ENCODE measurements at places on chromosomes 13 and 19.

DNA sequence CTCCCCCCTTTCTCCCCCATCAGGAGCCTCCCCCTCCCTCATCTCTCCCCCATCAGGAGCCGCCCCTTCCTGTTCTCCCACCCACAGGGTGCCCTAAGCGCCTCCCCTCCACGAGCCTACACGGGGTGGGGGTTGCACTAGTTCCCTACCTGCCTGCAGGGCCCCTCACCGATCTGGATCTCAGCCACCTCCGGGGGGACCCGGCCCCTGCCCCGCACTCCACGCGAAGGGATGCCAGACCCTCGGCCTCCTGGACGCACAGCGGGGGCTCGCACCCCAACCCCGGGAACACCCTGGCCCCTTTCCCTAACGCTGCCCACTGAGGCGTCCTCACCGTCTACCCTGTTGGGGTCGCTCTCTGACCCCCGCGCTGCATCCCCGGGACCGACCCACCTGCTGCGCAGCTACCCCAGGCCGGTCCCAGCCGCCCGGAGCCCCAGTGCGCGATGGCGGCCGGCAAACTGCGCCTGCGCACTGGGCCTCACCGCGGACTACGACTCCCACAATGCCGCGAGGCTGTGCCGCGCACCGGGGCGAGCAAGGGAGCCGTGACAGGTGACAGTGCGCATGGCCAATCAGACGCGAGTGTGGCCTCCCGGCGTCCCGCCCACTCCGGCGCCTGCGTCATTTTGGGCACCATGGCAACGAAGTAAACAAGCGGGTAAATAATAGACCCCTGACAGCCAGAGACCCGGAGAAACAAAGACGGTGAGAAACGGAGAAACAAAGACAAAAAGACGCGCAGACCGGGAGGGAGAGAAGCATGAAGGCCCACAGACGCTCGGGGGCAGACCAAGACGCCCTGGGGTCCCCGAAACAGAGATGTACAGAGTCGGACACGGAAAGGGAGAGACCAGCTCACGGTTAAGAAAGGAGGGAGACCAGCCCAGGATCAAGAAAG is at the start of gene ZSCAN18:
Gene ZSCAN18, minus strand, starts transcription at position 451 of the 901 bp plus-strand sequence. CDS start 7,964 bp downstream, outside the sequence.
- DNase-seq: peak; percentile 94

- DNase-seq: no peak
Measured at GRCh38 chr13:84567848-84568247, 685.6 kb upstream of the SLITRK1 start.

- DNase-seq: no peak
Measured at GRCh38 chr13:77599351-77599750, 63.8 kb downstream of the SCEL start.

- no peak for DNase-seq
Measured at GRCh38 chr13:45851171-45851921, at the start of gene SIAH3. TSS of gene SIAH3 (minus strand) at chr13:45851753. CDS start at chr13:45851629, 124 bp downstream.

GRCh38 chr19:33329736-33330135 is 27.4 kb upstream of the CEBPA start:
- DNase-seq: no peak

- DNase-seq: no peak
Measured at GRCh38 chr19:4577020-4577782, 17.7 kb upstream of the SEMA6B start.

- no peak for DNase-seq
Measured at GRCh38 chr13:27274631-27275030, 4.0 kb downstream of the RASL11A start.

DNA sequence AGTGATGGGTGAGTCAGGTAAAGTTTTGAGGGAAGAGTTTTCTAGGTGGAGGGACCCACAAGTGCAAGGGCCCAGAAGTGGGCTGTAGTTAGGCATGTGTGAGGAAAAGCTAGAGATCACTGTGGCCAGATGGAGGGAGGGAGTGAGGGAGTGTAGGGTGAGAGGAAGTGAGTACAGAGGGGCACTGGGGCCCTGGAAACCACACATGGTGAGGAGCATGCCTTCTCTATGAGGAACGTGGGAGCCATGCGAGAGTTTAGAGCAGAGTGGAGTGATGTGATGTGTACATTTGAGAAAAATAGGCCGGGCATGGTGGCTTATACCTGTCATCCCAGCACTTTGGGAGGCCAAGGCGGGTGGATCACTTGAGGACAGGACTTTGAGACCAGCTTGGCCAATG is 14.7 kb upstream of the SHKBP1 start:
- DNase-seq: no peak

DNA sequence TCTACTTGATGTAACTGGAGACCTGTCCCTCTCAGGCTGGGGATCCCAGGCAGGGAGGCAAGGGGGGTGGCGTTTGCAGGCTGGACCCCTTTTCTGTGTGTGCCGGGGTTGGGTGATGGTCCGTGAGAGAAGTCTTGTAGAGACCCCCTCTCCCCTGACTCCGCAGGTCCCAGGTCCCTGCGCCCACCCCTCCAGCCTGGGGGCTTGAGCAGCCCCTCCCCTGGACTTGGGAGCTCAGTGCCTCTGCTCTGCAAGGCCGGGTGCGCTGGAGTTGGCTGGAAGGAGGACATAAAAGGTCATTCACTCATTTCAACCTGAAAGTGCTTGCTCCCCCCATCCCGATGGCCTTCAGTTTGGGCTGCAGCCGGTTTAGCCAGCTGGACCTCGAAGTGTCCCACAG is 89.5 kb downstream of the SLC7A1 start:
- no peak for DNase-seq

DNA sequence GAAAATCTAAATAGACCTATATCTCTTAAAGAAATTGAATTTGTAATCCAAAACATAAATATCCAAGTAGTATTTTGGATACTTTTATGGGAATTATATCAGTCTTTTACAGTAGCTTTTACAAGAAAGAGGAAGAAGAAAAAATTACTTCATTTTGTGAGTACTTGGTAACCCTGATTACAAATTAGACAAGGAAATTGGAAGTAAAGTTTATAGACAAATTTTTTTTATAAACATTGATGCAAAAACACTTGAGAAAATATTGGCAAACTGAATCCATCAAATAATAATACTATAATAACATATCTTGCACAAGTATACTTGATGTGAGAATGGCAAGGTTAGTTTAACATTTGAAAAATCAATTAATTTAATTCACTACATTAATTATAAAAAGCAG is 954.1 kb upstream of the MIR17HG start:
- DNase-seq: no peak

DNA sequence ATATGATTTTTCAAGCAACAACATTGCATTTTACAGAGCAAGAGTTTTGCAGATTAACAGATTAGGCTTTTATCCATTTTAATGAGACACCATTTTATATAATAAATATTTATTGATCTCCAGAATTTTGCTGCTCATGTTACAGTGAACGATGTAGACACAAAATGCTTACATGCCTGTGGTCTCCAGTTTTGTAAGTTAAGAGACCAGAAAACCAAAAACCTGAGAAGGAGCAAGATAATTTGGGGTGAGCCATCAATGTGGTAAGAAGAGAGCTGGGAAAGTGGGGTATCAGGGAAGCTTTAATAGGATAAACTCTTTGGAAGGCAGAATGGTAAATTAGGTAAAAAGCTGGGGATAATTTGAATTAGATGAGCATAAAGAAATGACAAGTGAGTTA is 2100.5 kb upstream of the PCDH20 start:
- no peak for DNase-seq

DNA sequence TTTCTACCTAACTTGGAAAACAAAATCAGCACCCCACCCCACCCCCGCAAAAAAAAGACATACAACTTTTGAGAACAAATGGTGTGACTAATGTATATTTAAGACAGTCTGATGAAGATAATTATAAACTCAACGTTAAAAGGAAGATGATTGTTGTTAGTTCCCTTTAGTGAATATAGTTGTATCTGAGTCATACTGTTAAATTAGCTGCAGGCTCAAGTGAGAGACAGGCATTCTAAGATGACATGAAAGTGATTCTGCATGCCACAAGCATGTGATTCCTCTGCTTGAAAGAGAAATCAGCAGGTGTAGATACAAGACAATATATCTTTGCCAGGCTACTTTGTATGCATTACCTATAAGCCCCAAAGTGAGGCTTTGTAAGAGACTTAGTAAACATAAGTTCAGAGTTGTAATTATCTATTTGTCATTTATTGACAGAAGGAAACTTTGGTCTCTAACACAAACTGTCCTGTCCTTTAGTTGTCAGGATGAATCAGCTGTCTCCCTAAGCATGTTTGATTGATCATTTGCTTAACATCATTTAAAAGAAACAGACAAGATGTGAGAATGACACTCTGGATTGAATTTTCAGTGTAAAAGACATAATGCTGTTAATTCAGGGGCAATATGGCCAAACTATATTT is 319.4 kb upstream of the HTR2A start:
- DNase-seq: no peak

- no peak for DNase-seq
Measured at GRCh38 chr13:34356686-34357434, 538.9 kb downstream of the RFC3 start.

- DNase-seq: no peak
Measured at GRCh38 chr19:18843960-18844359, 12.2 kb downstream of the UPF1 start.

- no peak for DNase-seq
Measured at GRCh38 chr13:34070544-34071303, 252.8 kb downstream of the RFC3 start.

- DNase-seq: no peak
Measured at GRCh38 chr13:110308656-110309359, 1.7 kb downstream of the COL4A2 start.

- DNase-seq: no peak
Measured at GRCh38 chr19:14510311-14511228, 7.6 kb downstream of the DNAJB1 start.

DNA sequence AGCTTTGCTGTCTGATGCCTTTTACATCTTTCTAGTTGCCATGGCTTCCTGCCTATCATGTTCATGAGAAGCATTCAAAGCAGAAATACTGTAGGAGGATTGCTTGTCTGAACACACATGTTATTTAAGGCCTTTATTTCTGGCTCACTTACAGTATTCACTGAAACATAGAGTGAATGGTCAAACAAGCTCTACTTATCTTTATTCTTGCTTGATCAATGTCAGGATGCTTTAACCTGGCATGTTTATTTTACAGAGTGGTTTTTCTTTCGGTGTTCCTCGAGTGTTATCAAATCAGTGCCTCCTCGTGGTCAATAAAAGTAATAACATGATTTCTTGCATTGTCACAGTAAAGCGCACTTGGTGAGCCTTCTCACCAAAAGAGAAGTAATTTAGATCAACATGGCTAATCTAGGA is 73.5 kb upstream of the PCDH17 start:
- DNase-seq: no peak

- no peak for DNase-seq
Measured at GRCh38 chr19:9008667-9009066, 1.5 kb downstream of the MUC16 start.

DNA sequence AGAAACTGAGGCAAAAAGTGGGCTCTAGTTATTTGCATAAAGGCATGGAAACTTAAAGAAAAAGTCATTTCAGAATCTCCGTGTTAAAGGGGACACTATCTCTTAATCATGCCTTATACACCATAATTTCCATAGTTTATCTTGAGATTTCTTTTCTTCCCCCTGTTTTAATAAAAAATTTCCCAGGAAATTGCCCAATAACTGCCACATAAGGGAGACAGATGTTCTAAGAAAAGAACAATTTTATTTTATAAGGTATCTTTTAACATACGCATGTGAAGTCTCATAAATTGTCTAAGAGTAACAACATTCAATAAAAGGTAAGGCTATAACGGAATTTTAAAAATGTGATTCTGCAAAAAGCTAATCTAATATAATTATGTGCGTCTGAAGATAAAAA is 371.3 kb downstream of the IRS2 start:
- DNase-seq: no peak

- DNase-seq: no peak
Measured at GRCh38 chr13:110978390-110978789, 63.5 kb upstream of the ANKRD10 start.

- DNase-seq: no peak
Measured at GRCh38 chr19:31535691-31536460, 186.6 kb upstream of the TSHZ3 start.

GRCh38 chr19:2556221-2557092 is 80.5 kb downstream of the GADD45B start:
- DNase-seq: no peak

DNA sequence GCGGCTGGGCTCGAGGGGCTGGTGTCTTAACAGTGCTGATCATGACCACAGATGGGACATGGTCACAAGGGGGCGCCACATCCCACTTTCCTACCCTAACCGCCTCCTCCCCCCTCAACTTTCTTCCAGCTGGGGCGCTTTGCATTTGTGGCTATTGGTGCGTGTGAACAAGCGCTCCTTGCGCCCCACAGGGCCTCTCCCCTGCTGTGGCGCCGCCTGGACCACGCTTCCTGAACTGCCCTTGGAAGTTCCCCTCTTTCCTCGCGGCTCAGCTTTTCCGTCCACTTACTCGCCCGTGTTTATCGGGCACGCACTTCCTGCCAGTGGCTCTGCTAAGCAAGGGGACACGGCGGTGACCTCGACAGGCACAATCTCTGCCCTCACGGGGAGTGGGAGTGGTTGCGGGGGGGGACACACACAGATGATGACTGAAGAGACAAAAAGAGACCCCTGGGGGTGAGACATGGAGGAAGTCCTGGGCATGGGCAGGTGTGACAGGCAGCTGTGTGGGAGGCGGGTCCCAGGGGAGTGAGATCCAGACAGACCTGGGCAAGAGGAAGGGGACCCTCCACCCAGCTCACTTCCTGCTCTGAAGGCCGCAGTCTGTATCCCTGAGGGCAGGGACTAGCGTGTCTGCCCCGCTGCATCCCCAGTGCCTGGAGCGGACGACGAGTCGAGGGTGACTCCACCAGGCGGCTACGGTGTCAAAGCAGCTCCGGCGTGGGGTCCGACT is 40.3 kb downstream of the ZNF787 start:
- DNase-seq: peak; percentile 52

- no peak for DNase-seq
Measured at GRCh38 chr19:48609571-48610108, 3.1 kb downstream of the SPACA4 start.

- no peak for DNase-seq
Measured at GRCh38 chr13:26022538-26023292, 29.1 kb downstream of the SHISA2 start.

DNA sequence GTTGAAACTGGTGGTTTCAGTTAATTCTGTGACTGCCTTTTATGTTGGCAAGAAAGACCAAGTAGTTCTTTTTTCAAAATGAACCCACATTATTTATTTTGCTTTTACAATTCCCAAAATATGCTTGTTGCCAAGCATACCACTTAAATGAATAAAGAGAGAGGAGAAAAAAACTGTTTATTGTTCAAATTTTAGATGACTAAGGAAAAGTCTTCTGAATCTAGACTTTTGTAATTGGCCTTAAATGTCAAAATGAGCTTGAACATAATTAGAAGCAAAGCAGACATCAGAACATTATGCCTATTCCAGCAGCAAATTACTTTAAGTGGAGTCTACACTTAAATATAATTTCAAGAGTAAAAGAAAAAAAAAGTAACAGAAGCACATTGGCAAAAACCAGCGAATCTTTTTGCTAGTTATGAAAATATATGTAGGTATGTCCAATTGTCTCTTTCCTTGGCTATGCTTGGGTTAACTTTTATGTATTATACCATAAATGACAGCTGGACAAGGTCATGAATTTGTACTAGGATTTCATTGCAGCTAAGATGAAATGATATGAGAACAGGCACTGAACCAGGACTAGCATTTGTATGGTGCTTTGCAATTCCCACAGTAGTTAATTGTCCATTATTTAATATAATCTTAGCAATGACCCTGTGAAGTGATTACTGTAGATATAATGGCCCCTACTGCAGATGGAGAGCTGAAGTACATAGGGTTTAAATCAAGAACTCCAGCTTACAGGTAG is 211.9 kb downstream of the NALCN start:
- DNase-seq: no peak

GRCh38 chr13:20188667-20189553 is 3.8 kb downstream of the GJB2 start:
- no peak for DNase-seq

- DNase-seq: no peak
Measured at GRCh38 chr13:46644816-46645215, 91.8 kb downstream of the LRCH1 start.
